ENCODE measurements at places on chromosomes 3 and 15.

GRCh38 chr3:189233225-189233858, 61.6 kb downstream of the TPRG1 start:
- peak; percentile 5 for DNase-seq

- no peak for DNase-seq
Measured at GRCh38 chr15:22902046-22902445, 63.6 kb downstream of the NIPA2 start.

- no peak for DNase-seq
Measured at GRCh38 chr3:143585720-143586456, 262.4 kb downstream of the SLC9A9 start.

- DNase-seq, result no peak
Measured at GRCh38 chr3:106699122-106699521, 678.1 kb upstream of the CCDC54 start.

GRCh38 chr3:56960234-56960917, 100.1 kb upstream of the SPATA12 start:
- no peak for DNase-seq

- no peak for DNase-seq
Measured at GRCh38 chr3:150015901-150016300, 45.2 kb upstream of the PFN2 start.

All from substantia nigra (tissue), 51 donors.